Activated CD4-positive, alpha-beta T cell treated with anti-CD3 and anti-CD28 coated beads, Interleukin-10, Interleukin-2, amounts not matched to agents 100 ng/mL and 50 ng/mL, durations not matched to agents 16 hours and 8 hours (primary cell): ENCODE measurements at places on chromosomes 2 and 18.

DNA sequence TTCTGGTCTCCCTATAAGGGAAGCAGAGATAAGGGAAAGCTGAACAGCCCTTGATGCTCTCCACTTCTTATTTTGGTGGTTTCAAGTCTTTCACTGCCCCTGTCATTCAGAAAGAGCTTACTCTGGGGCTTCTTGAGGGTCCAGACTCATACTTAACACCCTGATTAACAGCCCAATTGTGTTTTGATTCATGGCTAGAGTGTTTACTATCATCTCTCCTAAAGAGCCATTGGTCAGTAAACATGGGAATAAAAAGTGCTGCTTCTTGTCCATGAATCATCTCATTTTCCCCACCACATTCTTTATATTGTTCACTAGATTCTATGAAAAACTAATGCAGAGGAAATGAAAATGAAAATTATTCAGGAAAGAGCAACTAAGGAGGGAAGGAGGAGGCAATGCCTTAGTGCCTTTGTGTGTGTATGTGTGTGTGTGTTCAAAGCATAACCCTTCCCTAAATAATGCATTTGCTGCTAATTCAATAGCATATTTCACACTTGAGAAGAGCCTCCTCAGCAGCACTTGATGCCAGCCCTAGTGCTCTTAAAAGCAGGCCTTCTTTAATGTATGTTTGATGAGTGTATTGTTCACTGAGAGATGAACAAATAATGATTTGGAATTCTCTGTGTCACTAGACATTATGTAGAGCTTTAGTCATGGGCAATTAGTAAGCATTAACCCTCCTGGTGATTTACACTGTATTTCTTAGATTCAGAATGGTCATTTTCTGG, 63.5 kb downstream of the DCC start:
- DNase-seq = no peak

DNA sequence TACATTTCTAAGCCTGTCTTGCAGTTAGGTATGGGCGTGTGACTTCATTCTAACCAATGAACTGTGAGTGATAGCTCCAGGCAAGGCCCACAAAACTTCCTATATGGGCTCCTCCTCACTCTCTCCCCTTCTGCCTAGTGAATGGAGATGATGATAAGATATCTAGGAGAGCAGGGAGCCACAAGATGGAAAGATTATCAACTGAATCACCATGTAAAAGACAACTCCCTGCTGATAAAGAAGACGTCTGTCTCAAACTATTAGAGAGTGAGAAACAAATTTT, 237.1 kb downstream of the GPD2 start:
- DNase-seq = no peak

DNA sequence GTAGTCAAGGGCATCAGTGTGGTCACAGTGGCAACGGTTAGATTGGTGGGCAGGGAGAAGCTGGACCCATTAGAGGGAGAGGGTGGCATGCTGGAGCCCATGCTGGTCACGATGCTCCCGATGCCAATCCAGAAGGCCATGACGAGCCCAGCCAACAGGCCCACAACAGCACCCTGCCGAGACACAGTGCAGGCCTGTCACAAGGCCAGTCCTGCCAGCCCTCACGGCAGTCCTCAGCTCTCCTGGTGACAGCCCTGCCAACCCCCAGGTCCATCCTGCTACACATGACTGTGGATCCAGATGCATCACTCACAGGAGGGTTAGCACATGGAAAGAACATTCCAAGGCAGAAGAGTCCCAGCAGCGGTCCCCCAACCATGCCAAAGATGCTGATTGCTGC, 10.2 kb upstream of the ATRAID start:
- DNase-seq = no peak

DNA sequence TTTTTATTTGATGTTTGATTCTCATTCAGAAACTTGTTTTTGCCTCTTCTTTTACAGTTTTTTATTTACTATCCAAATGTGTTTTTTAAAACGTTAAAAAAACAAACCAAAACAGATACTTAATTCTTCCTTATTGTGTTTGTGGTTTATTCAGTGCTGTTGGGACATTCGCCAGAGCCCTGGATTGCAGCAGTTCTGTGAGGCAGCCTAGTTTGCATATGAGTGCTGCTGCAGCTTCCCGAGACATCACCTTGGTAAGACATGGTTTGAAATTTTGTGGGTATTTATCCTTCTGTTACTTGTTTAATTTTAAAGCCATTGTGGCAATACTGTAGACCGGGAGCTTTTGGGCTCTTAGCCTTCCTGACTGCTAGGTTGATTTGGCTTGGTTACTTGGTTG, 91.2 kb downstream of the MTA3 start:
- DNase-seq = no peak

DNA sequence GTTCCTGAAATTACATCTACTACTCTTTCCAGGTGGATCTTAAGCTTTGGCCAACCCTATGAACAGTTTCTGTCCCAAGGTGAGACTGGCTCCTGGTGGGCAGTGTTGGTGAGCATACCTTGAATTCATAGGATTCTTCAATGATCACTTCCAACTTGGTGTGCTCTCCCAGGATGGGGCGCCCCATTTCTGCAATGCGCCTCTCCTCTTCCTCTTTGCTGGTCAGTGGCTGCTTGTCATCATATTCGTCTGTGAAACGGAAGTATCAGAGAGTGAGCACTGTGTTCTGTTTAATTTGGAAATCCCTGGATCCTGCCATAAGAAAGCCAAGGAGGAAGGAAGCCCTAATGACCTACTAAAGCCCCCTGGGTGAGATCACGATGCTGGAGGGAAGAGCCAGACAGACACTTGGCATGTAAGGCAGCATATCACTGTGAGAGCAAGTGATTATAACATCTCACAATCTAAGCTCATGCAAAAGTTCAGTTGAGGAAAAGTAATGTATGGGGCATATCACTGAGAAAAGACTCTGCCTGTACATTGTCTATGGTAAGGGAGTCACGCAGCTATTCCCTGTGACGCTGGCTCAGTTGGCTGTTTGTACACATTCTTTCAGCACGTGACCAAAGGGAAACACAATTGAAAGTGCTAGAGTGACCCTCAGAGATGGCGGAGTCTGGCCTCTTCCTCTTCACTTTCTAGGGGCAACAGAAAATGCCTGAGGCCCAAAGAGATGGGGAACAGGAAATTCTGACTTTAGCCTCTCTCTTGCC, 287.0 kb downstream of the SLC8A1 start:
- DNase-seq = no peak
